Activated CD8-positive, alpha-beta memory T cell treated with anti-CD3 and anti-CD28 coated beads for 48 hours (primary cell): ENCODE measurements at places on chromosomes 2 and 18.

DNA sequence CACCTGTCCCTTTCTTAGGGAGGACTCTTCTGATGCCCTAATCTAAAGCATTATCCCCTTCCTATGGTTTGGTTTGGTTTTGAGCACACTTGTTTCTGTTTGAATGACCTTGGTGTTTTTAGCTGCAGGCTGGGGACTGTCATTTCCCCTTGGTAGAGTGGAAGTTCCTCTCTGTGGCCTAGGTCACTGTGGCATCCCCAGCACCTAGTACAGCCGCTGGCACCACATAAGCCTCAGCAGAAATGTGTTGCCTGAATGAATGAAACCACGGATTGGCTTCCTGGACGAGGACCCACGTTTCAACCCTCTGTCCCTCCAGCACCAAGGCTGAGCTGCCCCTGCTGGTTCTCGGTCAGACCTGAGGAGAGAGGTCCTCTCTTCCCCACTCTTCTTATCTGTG, 159.9 kb downstream of the CTIF start:
- no peak for DNase-seq

GRCh38 chr2:9655441-9656269, 24.9 kb upstream of the YWHAQ start:
- peak; percentile 50 for DNase-seq

DNA sequence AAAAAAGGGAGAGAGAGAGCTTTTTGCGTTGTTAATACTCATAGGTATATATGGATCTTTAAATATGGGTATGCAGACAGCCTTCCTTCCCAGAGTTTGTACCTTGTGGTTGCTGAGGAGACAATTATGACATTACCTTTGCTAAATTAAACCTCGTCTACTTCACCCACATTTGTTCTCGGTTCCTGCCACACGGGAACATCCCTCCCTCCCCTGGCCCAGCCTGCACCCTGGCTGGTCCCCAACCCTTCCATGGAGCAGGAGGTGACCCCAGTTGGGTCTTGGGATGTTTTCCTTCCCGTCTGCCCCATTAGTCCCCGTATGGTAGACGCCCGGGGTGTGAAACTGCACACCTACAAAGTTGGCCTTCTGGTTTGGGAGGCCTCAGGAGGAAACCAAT, 105.3 kb upstream of the FZD7 start:
- no peak for DNase-seq

DNA sequence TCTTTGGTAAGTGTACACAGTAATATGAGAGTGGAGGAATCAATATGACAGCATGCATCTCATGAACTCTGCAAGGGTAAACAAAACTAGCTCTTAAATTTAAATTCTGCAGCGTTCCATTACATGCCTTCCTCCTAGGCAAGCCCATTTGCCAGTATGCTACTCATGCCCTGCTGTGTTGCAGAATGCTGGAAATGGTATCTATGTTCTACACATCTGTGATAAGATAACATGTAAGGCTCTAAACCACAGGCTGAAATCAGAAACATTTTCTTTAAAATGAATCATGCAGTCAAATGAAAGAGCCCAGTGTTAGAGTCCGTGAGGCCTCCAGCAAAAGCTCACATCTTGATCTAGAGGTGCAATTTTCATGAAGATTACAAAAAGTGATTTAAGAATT, 112.8 kb upstream of the FN1 start:
- DNase-seq: no peak

DNA sequence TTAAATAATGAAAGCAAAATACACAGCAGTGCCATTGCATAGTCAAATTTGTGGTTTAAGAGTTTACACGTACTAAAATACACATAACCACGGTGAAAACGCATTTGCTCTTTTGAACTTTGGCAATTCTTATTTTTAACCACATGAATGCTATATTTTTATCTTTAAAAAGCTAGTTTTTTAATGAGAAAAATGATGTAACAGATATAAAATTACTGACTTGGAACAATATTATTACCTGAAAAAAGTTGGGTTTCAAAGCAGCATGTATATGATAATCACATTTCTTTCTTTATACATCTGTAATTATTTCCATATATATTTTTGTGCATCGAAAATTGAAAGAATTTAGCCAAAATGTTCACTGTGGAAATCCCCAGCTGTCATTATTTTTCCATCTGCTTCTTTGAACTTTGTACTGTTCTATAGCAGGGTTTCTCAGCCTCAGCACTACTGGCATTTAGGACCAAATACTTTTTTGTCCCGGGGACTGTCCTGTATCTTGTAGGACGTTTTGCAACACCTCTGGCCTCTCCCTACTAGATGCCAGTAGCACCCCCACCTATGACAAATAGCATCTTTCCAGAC, 75.9 kb upstream of the CAB39 start:
- no peak for DNase-seq

DNA sequence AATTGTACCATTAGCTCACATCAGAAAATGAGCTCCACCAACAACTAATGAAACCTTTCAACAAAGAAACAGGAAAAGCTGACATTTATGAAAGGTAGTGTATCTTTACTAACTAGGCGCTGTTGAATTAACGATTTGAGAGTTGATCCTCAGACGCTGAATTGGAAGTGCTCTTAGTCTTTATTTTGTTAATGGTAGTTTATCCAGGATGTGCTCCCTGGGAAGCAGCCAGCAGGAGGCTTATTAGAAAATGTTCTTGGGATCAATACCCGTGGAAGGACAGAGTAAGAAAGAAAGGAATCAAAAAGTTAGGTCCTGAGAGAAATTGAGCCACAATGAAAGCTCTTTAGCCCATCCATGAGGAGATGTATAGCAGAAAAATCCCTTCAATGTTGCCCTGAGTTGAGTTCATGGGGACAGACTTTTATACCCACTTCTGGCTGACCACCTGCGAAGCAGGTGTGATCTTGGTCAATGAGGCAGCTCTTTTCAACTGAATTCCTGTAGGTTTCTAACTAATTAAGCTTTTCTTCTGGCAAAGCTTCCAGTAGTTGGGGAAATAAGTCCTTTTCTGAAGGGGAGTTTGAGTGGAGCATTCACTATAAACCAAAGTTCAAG, 492.6 kb upstream of the REG3G start:
- DNase-seq: no peak

GRCh38 chr2:30511122-30512083, 64.4 kb downstream of the LCLAT1 start:
- no peak for DNase-seq

- DNase-seq: no peak
Measured at GRCh38 chr2:228526687-228527086, 345.2 kb upstream of the SPHKAP start.

GRCh38 chr2:239970004-239970623, 55.0 kb downstream of the NDUFA10 start:
- no peak for DNase-seq

DNA sequence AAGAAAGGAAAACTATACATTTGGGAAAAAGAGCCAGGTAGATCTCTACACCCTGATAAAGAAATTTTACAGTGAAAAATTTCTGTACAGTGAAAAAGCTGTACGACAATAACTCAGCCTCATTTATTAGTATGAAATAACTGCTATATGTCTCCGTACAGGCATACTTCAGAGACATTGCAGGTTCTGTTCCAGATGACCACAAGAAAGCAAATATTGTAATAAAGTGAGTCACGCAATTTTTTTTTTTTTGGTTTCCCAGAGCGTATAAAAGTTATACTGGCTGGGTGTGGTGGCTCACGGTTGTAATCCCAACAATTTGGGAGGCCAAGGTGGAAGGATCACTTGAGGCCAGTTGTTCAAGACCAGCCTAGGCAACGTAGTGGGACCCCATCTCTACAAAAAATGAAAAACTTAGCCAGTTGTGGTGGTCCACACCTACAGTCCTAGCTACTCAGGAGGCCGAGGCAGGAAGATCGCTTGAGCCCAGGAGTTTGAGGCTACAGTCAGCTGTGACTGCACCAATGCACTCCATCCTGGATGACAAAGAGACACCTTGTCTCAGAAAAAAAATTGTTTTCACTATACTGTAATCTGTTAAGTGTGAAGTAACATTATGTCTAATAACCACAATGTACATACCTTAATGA, 28.2 kb upstream of the AMMECR1L start:
- no peak for DNase-seq

- no peak for DNase-seq
Measured at GRCh38 chr2:40178971-40179370, 272.9 kb downstream of the SLC8A1 start.

- DNase-seq: no peak
Measured at GRCh38 chr2:142188562-142188961, 57.7 kb upstream of the LRP1B start.

- no peak for DNase-seq
Measured at GRCh38 chr18:9804517-9805104, 81.2 kb upstream of the TXNDC2 start.

DNA sequence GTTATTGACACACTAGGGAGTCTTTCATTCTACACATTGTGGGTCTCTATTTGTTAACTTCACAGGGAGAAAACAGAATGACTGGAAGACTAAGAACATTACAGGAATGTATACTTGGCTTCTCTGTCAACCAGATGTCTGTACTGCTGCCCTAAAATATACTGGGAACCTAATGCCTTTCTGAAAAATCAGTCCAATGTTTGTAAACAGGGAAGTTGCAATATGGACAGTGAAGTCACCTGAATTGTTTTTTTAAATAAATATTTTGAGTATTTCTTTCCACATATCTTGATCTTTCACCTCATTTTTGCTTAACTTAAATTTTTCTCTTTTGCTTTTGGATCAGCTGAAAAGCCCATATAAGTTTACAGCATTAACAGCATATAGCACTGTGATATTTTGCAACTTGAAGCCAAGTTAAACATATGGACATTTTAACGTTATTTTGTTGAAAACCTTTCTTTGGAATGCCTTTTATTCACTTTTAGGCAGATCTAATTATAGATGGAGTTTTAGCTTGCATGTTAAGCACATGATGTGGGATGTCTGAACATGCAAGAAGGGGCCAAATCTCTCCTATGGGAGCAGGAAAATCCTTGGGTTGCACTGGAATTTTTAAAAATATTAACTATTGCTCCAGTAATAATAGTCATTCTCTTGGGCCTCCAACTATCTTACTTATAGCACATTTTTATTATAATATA, 137.7 kb upstream of the TWIST2 start:
- DNase-seq: no peak

GRCh38 chr2:228065686-228066085, 115.8 kb downstream of the SPHKAP start:
- DNase-seq: no peak

DNA sequence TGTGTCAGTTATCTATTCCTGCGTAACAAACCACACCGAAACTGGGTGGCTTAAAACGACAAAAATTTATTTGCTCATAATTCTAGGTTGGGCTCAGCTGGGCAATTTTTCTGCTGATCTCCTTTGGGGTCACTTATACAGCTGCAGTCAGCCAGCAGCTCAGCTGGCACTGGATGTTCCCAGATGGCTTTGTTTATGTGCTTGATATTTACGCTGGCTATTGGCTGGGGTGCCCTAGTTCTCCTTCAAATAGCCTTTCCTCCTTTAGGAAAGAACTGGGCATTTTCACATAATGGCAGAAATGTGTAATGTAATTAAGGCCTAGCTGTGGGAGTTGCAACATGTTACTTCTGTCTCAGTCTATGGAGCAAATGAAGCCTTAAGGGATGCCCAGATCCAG, 142.2 kb downstream of the B3GNT2 start:
- DNase-seq: no peak

DNA sequence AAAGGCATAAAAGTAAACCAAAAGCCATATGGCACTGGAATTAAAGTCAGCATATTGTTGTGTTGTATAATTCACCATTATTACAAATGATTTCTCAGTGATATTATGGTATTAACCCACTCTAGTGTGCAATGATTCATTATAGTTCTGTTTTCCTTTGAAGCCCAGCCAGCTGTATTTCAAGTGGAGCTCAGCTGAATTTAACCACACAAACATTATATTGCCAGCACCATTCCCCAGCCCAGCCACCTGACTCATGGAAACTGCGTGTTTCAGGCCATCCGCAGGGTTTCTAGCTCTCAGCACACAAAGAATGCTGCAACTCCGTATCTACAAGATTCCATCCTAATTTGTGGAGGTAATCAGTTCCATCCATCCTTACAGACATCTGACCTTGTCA, 166.8 kb upstream of the CHAC2 start:
- DNase-seq: no peak

GRCh38 chr2:61233581-61233980, 71.6 kb downstream of the C2orf74 start:
- DNase-seq: no peak

DNA sequence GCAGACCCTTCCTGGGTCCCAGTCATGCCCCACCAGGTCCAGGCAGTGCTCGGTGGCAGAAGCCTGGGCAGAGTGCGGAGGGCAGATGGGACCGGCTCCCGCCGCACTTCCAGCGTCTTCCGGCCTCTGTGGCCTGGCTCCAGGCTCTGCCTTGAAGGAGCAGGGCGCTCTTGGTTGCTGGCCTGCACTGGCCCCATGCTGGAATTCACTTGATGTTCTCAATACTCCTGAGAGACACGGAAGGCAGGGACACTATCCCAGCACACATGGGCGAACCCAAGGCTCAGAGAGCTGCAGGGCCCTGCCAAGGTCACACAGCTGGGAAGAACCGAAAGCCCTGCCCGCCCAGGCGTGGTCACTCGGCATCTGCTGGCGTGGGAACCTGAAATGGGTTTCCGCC, 87.6 kb upstream of the ODC1 start:
- no peak for DNase-seq

GRCh38 chr2:102040229-102040628, 48.5 kb downstream of the IL1R2 start:
- no peak for DNase-seq

DNA sequence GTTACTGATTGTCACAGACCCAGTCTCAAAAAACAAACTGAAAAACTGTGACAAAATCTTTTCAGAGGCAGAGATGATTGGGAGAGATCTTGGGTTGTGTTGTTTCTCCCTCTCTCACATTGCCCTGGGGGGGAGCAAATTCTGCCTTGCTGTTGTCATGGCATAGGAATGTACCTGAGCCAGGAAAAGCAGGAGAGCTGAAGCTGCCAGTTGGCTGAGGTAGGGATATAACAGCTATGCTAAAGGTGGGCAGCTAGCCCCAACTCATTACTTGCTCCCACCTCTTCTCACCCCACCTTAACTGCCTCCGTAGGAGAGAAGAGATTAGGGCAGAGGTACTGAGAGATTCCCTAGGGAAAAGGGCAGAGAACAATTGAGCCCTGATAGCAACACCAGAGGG, 299.3 kb downstream of the OSR1 start:
- no peak for DNase-seq

- no peak for DNase-seq
Measured at GRCh38 chr2:134838143-134838620, at the start of gene ACMSD. ACMSD (plus strand) TSS chr2:134838616; CDS start chr2:134838683, 67 bp downstream.

GRCh38 chr2:48232351-48232750, 297.6 kb upstream of the STON1 start:
- DNase-seq: no peak

GRCh38 chr2:148716378-148716920, 71.9 kb downstream of the EPC2 start:
- DNase-seq: no peak

DNA sequence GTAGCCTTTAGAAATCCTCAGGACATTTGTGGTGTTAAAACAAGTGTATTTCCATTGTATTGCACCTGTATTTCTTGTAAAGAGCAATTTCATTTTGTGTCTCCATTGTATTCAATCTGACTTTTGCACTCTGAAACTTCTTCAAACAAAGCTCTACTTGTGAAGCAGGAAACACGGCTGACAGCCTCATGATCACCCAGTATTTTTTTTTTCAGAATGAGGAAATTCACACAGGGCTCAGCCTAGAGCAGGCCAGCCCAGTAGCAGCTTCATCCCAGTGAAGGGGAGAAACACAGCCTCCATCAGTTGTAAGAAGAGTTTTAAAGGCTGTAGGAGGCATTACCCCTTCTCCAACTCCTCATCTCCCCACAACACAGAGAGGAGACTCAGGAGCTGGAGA, 175.9 kb upstream of the KLHL29 start:
- no peak for DNase-seq

GRCh38 chr2:26478366-26478765, 442 bp upstream of the OTOF start:
- no peak for DNase-seq

GRCh38 chr2:127101756-127102477, 5.0 kb downstream of the BIN1 start:
- no peak for DNase-seq
